ENCODE measurements at places on chromosomes 2 and 18. TPM values are rescaled to one million over a fixed set of nuclear protein-coding genes. Genes with fewer than 3 reads are reported as not detected.

GRCh38 chr2:214575465-214575864 is 164.6 kb downstream of the VWC2L start:
- H3K27me3 ChIP-seq, result no peaks in the 10 kb centered on the region
- no peaks in the 10 kb centered on the region for H3K36me3 ChIP-seq
- H3K27ac ChIP-seq, result no peak overlapping the region
- no peak overlapping the region for H3K4me3 ChIP-seq
- DNase-seq, result no peak

DNA sequence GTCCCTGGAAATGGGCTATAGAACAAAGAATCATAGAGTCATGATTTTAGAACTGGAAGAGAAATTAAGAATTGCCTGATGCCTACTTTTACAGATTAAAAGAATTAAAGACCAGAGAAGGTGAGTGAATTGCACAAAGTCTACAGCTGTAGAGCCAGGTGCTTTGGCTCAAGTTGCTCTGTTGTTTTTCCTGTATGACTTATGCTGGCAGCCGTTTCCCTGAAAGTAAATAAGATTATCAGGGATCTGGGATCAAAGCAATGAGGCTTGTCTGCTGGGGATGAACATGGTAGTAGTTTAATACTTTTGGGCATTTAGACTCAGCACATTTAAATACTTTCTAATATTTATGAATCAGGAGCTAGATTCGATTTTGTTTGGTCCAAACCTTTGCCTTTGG is 166.9 kb downstream of the PRPF40A start:
- H3K27me3 ChIP-seq, result no peaks in the 10 kb centered on the region
- H3K4me1 ChIP-seq, result peaks cover 9% of the 10 kb centered on the region
- H3K36me3 ChIP-seq, result no peaks in the 10 kb centered on the region
- peak overlapping the region; percentile 44 for H3K27ac ChIP-seq
- no peak for DNase-seq

GRCh38 chr2:96848264-96848663 is 4.4 kb upstream of the ANKRD23 start:
- no peak overlapping the region for H3K27ac ChIP-seq
- H3K36me3 ChIP-seq, result peaks cover 16% of the 10 kb centered on the region
- no peaks in the 10 kb centered on the region for H3K4me1 ChIP-seq
- no peak for DNase-seq
- H3K27me3 ChIP-seq, result no peaks in the 10 kb centered on the region
- no peak overlapping the region for H3K4me3 ChIP-seq

DNA sequence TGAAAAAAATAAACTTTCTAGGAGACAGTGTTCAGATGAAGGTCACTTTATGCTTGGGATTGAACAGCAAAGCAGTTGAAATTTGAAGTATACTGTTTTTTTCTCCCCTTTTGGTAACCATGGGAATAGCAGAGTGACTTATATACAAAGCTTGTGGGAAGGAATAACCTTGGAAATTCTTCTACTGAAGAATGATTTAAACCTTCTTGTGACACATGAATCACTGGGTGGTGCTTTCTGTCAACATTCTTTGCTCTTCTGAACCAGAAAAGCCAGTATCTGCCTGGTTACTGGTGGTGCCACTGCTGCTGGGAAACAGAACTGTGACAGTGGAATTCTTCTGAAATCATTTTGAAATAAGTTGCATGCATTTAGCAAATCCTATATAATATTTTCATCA is 39.4 kb upstream of the RND3 start:
- H3K4me1 ChIP-seq, result no peaks in the 10 kb centered on the region
- DNase-seq, result no peak
- H3K4me3 ChIP-seq, result no peak overlapping the region
- H3K27ac ChIP-seq, result no peak overlapping the region

- no peak overlapping the region for H3K4me3 ChIP-seq
- H3K27me3 ChIP-seq, result no peaks in the 10 kb centered on the region
- H3K27ac ChIP-seq, result peak overlapping the region; percentile 99
- DNase-seq, result no peak
- H3K4me1 ChIP-seq, result peaks cover 98% of the 10 kb centered on the region
These were observed 79.6 kb downstream of the TNS1 start for GRCh38 chr2:217923007-217923686.

DNA sequence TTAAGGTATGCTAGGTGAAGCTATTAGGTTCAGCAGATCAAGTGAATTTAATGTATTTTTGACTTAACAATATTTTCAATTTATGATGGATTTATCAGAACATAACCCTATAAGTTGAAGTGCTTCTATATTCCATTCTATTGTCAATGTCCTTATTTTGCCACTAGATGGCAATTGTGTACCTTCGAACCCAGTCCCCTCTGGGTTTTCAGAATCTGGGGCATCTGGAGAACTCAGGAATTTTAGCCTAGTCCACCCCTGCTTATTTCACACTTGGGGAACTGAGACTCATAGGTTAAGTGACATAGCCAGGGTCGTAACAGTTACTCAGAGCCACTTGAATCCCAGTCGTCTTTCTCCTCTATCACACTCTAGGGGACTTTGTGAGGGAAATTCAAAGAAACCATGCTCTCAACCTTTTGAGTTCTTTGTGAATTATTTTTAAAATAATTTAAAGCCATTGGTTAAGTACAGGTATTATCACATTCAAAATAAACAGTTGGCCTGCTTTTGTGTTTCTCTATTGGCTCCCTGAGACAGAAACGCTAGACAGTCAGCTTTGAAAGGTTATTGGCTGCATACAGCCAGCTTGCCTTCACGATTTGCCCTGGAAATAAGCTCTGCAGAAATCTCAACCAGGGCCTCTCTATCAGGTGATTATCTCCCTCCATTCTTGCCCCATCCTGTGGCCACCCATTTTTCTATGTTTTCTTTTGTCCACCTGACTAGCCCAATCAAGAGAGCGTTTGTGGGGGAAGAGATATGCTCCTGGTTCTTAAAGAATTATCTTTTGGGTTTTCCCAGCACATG is 145.0 kb downstream of the TTC27 start:
- H3K4me3 ChIP-seq, result no peak overlapping the region
- H3K27me3 ChIP-seq, result no peaks in the 10 kb centered on the region
- no peak overlapping the region for H3K27ac ChIP-seq
- no peak for DNase-seq
- no peaks in the 10 kb centered on the region for H3K36me3 ChIP-seq

- no peak for DNase-seq
- no peak overlapping the region for H3K4me3 ChIP-seq
- no peaks in the 10 kb centered on the region for H3K4me1 ChIP-seq
- H3K27ac ChIP-seq, result no peak overlapping the region
- H3K36me3 ChIP-seq, result no peaks in the 10 kb centered on the region
These were observed 72.8 kb downstream of the DYSF start for GRCh38 chr2:71526141-71526540.

The SERPINB4 gene
- not detected for total RNA-seq

The IL18RAP gene
- total RNA-seq, result 1.6 TPM

The SP5 gene
- total RNA-seq, result not detected
